Mesothelial cell of epicardium (in vitro differentiated cells): ENCODE measurements at places on chromosomes 4 and X. TPM values are rescaled to one million over a fixed set of nuclear protein-coding genes. Genes with fewer than 3 reads are reported as not detected.

GPRIN3 gene
- 1.4 to 1.6 TPM (median 1.5 TPM) in 3 replicates for total RNA-seq

TENM3 gene
- 104 to 107 TPM (median 106 TPM) in 3 replicates for total RNA-seq

NSUN7 gene
- 21.8 to 24.4 TPM (median 22.4 TPM) in 3 replicates for total RNA-seq

C4orf54 gene
- total RNA-seq: 0.02 to 0.04 TPM (median 0.04 TPM) in 3 replicates

MSANTD1 gene
- 2.5 to 3.1 TPM (median 2.6 TPM) in 3 replicates for total RNA-seq

SPATA18 gene
- 10.0 to 11.1 TPM (median 10.8 TPM) in 3 replicates for total RNA-seq

SLC4A4 gene
- 4.9 to 8.3 TPM (median 5.1 TPM) in 3 replicates for total RNA-seq

KLF8 gene
- total RNA-seq: 9.6 to 9.8 TPM (median 9.7 TPM) in 3 replicates

NXF2 gene
- total RNA-seq: not detected in 3 replicates
